H1 (cell line): ENCODE measurements at places on chromosomes 3 and 15. TPM values are rescaled to one million over a fixed set of nuclear protein-coding genes. Genes with fewer than 3 reads are reported as not detected.
A peak's percentile ranks its signal among the peaks of the same experiment; 100 is the strongest.

- H3K4me1 ChIP-seq: peaks cover 14% of the 10 kb centered on the region
- H3K27me3 ChIP-seq: no peaks in the 10 kb centered on the region
- no peak overlapping the region for H3K4me3 ChIP-seq
- peak; percentile 90 for DNase-seq
- no peaks in the 10 kb centered on the region for H3K36me3 ChIP-seq
These were observed 48.5 kb downstream of the CHCHD6 start for GRCh38 chr3:126752303-126753190.

GRCh38 chr3:79491029-79491641 is 276.7 kb downstream of the ROBO1 start:
- H3K27ac ChIP-seq: no peak overlapping the region
- H3K27me3 ChIP-seq: no peaks in the 10 kb centered on the region
- no peak for DNase-seq
- no peaks in the 10 kb centered on the region for H3K36me3 ChIP-seq
- no peak overlapping the region for H3K4me3 ChIP-seq

The ECE2 gene
- total RNA-seq: 0.48 and 0.86 TPM in 2 replicates

The LRRC31 gene
- total RNA-seq: not detected in 2 replicates
